ENCODE measurements at places on chromosomes 2 and 18. TPM values are rescaled to one million over a fixed set of nuclear protein-coding genes. Genes with fewer than 3 reads are reported as not detected.

DNA sequence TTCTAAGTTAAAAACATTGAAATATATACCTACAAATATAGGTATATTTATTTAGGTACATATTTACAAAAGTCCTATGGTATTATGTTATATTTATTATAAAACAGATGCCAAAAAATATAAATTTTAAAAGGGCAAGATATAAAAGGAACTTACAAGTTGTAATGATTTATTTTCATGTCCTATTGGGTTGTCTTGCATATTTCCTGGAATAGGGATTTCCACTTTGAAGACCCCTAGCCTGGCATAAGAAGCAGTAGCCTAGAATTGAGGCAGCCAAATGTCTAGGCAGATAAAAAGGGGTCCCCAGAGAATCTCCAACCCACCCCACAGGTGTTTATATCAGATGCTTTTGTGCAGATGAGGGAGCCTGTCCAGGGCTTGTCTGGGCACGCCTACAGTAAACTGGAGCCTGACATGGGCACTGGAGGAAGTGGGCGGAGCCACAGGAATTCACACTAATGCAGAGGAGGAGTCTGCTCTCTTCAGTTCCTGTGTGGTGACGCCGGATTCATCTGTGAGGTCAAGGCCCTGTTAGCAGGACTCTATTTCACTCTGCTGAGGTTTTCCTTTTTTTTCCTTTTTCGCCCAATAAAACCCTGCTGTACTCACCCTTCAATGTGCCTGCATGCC lies 1088.9 kb upstream of the PIK3C3 start:
- no peak for DNase-seq

- no peak for DNase-seq
Measured at GRCh38 chr2:146709004-146709403, 1135.8 kb upstream of the ACVR2A start.

DNA sequence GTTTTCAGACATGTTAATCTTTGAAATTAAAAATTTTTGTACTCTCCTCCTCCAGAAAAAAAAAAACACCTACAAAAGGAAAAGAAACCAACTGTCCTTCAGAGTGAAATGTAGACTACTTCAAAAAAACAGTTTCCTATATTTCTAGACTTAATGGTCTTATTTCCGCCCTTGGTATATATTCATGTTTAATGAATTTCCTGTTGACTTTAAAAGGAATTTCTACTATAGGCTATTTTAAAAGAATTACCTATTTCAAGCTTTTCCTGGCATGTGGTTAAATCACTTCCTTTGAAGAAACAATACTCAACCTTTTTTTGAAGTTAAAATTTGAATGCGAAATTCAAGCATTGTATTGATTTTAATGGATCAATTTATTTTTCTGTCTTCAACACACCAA lies 29.2 kb downstream of the GULP1 start:
- no peak for DNase-seq

- no peak for DNase-seq
Measured at GRCh38 chr2:241563031-241563507, 4.5 kb downstream of the BOK start.

DNA sequence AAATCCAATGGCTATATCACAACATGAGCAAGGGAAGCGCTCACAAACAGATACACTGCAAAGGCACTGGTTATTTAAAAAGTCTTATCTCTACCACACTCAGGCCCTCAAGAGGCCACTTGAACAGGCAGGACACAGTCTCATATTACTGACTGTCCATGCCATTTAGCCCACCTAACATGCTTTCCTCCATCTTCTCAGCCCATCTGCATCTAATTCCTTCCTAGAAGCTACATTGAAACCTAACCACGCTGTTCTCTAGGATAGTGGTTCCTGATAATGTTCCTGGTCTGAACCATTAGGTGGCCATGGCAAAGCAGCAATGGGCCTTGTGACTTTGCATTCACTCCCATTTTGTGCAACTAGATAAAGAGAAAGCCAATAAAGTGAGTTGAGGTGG lies 22.5 kb upstream of the NEB start:
- peak; percentile 24 for DNase-seq

DNA sequence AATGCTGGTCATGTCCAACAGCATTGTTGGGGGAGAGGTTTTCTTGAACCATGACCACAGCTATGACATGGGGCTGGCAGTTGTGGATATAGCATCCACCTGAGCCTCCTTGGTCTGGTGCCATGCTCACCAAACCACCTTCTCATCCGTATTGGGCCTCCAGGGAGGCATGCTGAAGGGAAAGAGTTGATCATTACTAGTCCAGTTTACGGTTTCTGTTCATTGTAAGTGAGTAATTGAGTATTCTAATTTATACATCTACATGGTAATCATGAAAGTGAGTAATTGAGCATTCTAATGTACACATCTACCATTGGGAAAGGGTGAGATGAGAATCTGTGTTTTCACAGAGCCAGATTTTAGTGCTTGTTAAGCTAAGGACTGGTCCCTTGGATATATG lies 6.8 kb downstream of the TMEM87B start:
- DNase-seq, result no peak

The KCTD18 gene
- total RNA-seq, result 21.4 TPM

DNA sequence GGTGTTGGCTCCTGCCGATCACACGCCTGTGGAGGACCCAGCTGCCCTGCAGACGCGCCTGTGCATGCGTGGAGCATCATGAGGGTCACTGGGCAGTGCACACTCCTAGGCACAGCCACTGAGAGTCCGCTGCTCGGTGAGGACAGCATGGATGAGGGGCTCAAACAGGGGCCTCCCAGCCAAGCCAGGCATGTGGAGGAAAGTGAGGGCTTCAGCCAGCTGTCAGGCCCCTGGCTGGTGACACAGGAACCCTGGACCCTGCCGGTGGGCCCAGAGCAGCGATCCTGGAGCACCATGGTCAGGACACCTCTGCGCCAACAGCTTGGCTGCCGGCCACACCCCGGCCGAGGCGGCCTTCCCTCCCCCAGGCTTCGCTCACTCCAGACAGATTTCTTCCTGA lies 171.2 kb downstream of the RTP5 start:
- no peak for DNase-seq

- DNase-seq, result no peak
Measured at GRCh38 chr2:159905926-159906714, 108.1 kb upstream of the CD302 start.

GRCh38 chr18:10094655-10095054 lies 180.8 kb downstream of the VAPA start:
- no peak for DNase-seq

- peak; percentile 48 for DNase-seq
Measured at GRCh38 chr2:6574121-6574520, 291.6 kb downstream of the CMPK2 start.

GRCh38 chr2:71456617-71457016 lies 3.3 kb downstream of the DYSF start:
- no peak for DNase-seq

The TMEM163 gene
- 0.72 TPM for total RNA-seq

The LGALSL gene
- total RNA-seq, result 18.9 TPM
